ENCODE measurements at places on chromosomes 16 and 17.

- DNase-seq = no peak
These were observed 8.6 kb upstream of the KDM6B start for GRCh38 chr17:7825206-7825990.

- DNase-seq = no peak
These were observed 11.5 kb downstream of the DYNLRB2 start for GRCh38 chr16:80552277-80552676.

DNA sequence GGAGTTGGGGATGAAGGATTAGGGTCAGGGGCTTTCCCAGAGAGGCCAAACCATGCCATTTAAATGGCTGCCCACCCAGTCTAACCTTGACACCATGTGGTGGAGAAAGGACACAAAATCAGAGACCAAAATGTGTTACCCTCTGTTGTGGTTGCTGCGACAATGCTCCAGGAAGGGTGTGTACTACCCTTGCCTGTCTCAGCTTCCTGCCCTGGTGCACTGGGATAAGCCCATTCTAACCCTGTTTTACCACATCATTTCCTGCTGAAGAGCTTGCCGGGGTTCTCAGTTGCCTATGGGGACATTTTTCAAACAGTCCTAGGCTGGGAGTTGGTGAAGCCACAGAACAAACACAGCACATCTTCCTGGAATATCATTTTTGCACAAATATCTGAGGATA, 4.9 kb downstream of the OR4D1 start:
- DNase-seq = no peak

GRCh38 chr16:23131436-23131835, 17.8 kb downstream of the USP31 start:
- no peak for DNase-seq

DNA sequence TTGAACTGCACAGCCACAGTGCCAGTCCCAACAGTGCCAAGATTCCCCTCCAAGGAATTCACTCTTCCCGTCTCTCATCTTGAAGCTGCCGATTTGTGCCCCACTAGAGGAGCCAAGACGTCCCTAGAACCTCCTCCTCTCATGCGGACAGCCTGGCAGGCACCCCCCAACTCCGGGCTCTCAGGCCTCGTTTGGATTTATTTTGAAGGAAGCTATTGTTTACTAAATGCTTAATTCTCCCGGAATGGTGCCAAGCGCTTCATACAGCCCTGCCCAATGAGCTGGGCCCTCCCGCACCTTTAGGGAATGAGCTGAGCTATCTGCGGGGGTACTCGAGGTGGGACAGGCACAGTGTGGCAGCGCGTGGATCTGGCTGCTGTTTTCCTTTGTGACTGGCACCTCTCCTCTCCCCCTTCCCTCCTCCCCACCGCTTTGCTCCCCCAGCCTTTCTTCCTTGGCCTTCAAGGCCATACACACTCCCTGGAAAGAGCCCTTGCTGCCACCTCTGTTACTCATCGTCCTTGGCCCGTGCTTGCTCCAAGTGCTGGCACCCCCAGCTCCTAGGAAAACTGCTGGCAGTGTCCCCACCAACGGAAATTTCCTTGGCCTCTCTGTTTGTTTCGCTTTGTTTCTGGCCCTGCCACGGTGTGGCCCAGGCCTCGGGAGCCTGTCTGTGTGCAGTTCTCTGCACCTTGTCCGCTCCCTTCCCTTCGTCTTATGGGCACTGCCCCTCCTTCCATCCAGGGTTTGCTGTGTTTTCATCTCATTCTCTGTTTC, 49.9 kb upstream of the CDR2 start:
- no peak for DNase-seq

Measured in NCI-H1436 (cell line).